Astrocyte of the spinal cord (primary cell): ENCODE measurements at places on chromosomes 12 and 14.

- DNase-seq = peak; percentile 77
These were observed 514 bp downstream of the FBXO34 start for GRCh38 chr14:55271572-55272298.

- no peak for DNase-seq
These were observed 5.7 kb downstream of the STXBP6 start for GRCh38 chr14:25044106-25044698.

- no peak for DNase-seq
These were observed 324.7 kb downstream of the GXYLT1 start for GRCh38 chr12:41819948-41820347.

DNA sequence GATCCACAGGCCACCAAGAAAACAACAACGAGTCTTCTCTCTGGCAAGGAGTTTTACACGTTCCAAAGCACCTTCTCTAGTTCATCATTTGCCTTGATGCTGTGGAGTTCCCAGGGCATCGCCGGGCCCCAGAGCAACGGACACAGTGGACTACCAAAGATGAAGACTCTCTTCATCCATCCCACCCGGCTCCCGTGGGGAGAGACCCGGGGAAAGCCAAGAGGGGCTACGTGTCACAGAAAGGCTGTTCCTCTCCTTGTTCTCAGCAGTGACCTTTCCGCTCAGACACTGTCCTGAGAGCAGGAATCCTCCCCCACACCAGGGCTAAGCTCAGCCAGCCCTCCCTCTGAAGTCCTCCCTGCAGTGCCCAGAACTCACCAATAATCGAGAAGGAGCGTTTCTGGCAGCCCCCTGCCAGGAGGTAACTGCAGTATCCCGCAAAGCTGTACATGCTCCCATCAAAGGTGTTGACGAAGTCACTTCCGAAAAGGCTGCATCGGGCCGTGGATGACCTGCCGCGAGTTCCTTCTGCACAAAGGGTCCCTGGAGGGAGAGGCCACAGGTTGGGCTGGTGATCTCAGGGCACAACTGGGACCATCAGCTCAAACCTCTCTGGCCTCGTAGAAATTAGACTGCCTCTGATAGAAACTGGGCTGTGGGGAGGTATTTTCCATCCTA, 3.5 kb downstream of the VWF start:
- DNase-seq = no peak

- DNase-seq = peak; percentile 61
These were observed 62.2 kb downstream of the PPP1R36 start for GRCh38 chr14:64612021-64612380.
